Activated T-cell treated with anti-CD3 and anti-CD28 coated beads, Interleukin-2, amount 50 U/mL, for 4 hours (primary cell): ENCODE measurements at places on chromosomes 7 and 10.

GRCh38 chr7:17626235-17626634 is 314.1 kb downstream of the SNX13 start:
- no peak for DNase-seq

- DNase-seq = no peak
Observed at GRCh38 chr10:76209135-76209534, 777.7 kb downstream of the LRMDA start.

DNA sequence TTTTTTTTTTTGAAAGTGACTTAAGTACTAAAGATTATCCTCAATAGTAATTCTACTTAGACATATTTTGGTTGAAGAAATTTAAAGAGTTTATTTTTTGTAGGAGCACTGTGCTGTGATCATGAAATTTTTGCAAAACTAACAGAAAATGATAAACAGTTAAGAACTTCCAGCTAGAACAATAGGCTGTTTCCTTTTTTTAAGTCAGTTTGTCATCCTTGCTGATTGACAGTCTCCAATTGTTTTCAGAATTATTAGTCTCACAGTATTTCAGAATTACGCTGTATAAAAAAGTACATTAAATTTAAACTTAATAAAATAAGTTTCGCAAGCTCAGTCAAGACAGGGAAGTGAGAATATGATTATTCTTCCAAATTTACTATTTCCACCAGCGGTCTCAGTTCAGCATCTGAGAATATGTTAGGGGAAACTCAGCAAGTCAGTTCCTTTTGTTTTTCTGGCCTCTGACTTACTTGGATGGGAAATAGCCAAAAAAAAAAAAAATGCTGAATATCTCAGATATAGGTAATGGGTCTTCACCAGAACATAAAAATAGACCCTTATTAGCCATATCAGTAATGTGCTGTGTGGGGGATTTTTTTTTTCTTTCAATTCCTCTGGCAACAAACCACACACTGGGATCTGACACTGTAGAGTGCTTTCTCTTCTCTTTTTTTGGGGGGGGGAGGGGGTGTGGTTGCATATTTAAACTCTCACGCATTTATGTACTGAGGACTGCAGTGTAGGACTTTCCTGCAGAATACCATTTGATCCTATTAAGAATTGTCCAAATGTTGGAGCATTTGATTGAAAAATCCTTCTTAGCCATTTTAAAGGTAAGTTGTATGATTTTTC is at the start of gene CD36:
Gene CD36, plus strand, starts transcription at position 732 of the 855 bp plus-strand sequence. CDS start 8,099 bp downstream, outside the sequence.
- DNase-seq = no peak

DNA sequence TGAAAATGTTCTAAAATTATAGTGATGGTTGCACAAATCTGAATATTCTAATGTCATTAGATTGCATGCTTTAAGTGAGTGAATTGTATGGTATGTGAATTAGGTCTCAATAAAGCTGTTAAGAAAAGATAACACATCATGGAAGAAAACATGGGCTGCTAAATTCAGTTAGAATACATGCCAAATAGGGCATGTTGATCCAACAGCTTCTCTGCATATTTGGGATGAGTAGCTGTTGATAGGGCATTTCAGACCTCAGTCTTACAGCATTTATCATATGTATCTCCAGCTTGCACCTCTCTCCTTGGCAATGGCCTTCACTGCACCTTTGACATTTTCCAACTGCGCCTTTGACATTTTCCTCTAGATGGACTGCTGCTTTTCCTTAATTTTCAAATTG is 13.2 kb downstream of the CREB5 start:
- no peak for DNase-seq

GRCh38 chr7:12800486-12800885 is 113.1 kb downstream of the ARL4A start:
- no peak for DNase-seq

- DNase-seq = no peak
Observed at GRCh38 chr7:35604595-35604994, 90.3 kb downstream of the HERPUD2 start.

DNA sequence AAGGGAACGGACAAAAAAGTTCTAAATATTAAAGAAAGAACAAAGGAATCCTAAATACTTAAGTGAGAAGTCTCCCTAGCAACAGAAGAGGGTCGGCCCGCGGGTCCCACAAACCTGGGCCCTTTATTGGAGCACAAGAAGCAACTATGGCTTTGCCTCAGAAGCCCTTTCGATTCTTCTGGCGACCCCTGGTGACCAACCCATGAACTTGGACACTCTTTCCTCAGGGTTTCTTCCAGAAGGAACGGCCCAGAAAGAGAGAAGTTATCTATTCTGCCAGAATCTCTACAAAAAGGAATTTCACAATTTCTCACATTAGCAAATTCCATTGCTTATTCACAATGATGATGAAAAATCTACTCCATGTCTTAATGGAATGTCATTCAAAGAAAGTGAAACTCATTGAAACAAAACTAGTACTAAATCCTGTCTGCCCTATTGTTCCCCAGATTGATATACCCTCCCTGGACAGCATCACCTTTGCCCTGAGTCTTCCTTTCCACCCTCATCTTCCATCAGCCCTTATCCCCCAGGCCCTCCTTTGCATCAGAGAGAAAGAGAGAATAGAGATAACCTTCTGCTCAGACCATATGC is 43.7 kb downstream of the CPVL start:
- DNase-seq = peak; percentile 14

DNA sequence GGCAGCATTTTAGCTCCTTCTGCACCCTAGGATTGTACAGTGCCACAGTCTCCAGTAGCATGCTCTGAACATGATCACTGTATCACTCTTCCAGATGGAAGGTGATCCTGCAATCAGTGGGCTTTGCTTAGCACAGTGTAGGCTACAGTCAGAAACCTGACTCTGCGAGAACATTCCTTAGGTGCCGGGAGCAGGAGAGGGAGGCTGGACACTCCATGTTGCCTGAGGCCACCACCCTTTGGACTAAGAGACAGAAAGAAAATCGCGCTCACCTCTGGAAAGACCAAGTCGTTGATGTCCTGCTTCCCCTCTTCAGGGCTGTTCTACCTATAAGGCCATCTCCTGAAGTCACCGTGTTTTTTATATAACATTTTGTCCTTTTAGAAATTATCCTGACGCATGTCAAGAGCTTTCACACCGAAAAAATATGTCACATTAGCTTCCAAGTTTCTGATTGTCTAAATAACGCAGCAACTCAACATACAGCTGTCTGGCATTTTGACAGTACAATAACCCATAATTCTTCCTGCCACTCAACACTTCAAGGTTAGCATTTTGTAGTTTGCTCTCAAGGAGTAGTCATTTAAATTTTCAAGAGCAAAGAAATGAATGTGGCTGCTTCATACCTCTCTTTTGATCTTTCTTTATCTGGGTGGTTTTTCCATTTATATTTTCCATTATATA is 563.1 kb downstream of the LRMDA start:
- DNase-seq = no peak

- DNase-seq = no peak
Observed at GRCh38 chr10:109183366-109183765, 739.9 kb downstream of the XPNPEP1 start.

- DNase-seq = no peak
Observed at GRCh38 chr10:91540733-91541132, 92.1 kb downstream of the PPP1R3C start.

GRCh38 chr10:12129222-12130111 is at the start of gene SEC61A2:
SEC61A2 (plus strand) TSS chr10:12129677; CDS start chr10:12129788, 111 bp downstream.
- DNase-seq = peak; percentile 98

GRCh38 chr10:130958981-130959751 is 352.4 kb downstream of the TCERG1L start:
- DNase-seq = no peak

DNA sequence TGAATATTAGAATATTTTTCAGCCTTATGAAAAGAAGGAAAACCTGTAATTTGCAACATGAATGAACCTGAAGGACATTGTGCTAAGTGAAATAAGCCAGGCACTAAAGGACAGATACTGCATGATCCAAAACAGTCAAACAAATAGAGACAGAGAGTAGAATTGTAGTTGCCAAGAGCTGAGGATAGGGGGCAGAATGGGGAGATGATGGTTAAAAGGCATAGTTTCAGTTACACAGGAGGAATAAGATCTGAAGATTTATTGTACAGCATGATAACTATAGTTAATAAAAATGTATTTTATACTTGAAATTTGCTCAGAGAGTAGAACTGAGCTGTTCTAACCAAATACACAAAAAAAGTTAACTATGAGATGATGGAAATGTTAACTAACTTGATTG is 149.0 kb upstream of the TMEM106B start:
- no peak for DNase-seq

GRCh38 chr10:29102233-29102632 is 186.6 kb upstream of the LYZL1 start:
- no peak for DNase-seq

- no peak for DNase-seq
Observed at GRCh38 chr7:36661135-36661840, 63.0 kb downstream of the AOAH start.

DNA sequence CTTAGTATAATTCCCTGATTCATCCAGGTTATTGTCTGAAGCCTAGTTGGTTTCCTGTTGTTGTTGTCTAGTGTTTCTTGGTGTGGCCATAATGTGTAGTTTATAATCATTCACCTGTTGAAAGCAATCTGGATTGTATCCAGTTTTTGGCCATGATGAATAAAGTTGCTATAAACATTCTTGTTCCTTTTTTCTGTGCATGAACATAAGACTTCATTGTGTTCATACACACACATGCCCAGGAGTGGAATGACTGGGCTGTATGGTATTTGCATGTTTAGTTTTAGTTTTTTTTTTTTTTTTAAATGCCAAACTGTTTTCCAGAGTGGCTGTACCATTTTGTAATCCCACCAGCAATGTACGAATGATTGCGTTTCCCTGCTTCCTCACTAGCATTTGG is 349.8 kb downstream of the SDK1 start:
- DNase-seq = no peak

DNA sequence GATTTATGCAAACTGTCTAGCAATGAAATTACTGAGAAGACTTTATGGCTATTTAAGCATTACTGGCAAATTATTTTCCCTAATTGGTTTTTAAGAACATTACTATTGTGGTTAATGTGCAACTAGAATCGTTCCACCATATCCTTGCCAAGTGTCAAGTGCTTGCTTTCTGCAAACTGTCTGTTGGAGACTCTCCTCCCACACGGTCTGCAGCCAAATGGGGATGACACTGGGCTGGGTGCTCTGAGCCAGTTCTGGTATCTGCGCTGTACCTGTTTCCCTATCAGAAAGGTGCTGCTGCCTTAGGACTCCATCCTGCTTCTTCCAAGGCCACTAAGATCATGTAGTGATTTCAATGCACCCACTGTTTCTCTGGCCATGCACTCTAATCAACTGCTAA is 110.4 kb downstream of the RAMP3 start:
- DNase-seq = no peak

DNA sequence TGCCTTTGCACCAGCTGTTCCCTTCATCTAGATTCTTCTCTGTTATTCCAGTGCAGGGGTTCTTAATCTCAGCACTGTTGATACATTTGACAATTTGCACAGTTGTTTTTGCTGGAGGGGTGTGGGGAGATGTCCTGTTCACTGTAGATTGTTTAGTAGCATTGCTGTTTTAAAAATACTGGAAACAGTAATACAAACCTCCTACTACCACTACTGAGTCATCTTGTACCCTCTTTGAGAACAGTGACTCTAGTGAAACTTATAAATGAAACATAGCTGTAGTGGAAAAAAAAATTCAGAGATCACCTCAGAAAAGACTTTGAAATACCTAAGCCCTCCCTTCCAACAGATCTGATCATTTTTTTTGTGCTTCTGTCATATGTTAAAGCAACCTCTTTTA is 154.8 kb upstream of the TMEM196 start:
- no peak for DNase-seq

DNA sequence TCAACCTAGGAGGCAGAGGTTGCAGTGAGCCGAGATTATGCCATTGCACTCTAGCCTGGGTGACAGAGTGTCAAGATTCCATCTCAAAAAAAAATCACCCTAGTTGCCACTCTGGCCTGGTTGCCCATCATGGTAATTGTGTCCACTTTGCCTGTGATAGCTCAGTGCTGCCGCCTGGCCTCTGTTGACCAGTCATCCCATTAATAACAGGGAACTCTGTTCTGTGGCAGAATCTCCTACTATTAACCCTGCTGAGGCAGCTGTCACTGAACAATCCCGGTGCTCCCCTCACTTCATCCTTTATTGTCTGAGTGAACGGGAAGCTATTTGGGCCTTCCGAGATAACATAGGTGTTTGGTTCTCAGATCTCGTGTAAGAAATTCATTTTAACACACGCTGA is 14.6 kb downstream of the ZNF3 start:
- DNase-seq = no peak

DNA sequence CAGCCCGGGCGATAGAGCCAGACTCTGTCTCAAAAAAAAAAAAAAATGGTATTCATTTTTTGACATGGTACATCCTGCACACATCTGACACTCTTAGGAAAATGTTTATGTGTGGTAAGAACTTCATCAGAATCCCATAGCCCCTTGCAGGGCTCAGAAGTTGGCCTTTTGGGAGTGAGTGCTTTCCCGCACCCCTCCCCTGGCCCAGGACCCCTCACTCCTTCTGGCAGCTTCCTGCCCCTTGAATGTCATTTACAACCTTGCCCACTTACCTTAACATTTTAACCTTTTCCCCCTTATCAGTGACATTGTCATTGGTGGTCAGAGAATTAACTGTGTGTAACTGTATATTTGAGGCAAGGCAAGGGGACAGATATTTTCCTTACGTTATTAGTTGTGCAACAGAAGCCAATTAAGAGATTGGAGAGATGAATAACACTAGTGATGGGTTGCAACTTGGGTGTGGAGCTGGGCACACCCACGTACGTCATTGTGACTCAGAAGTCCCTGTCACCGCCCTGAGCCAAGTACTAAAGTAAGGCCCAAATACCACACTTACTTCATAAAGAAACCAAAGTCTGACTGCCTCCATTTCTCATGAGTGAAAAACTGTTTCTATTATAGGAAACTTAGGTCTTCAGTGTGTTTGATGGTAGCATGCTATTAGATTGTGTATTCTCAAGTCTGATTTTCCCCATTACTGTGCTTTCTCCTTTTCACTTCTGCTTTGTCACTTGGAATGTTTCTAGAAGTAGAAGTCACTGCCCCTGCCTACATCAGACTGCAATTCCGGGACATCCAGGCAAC is 31.6 kb downstream of the OGDH start:
- DNase-seq = peak; percentile 71
